ENCODE measurements at places on chromosomes 2 and 18. TPM values are rescaled to one million over a fixed set of nuclear protein-coding genes. Genes with fewer than 3 reads are reported as not detected.

The SAG gene
- not detected for total RNA-seq

The C2orf66 gene
- total RNA-seq = 0.16 TPM

The CNRIP1 gene
- total RNA-seq = 74.2 TPM

The LYG2 gene
- total RNA-seq = not detected

The TTN gene
- total RNA-seq = 3.7 TPM

The HOXD12 gene
- total RNA-seq = not detected
